ENCODE measurements at places on chromosomes 5 and 9.

GRCh38 chr5:96638561-96638960 lies 23.6 kb upstream of the CAST start:
- no peak for DNase-seq

- DNase-seq = no peak
Measured at GRCh38 chr9:82466616-82467260, 478.2 kb downstream of the SPATA31D1 start.

GRCh38 chr9:68470067-68470466 lies 70.6 kb downstream of the TMEM252 start:
- DNase-seq = no peak

GRCh38 chr5:152144556-152144955 lies 219.9 kb upstream of the GLRA1 start:
- DNase-seq = no peak
